Activated gamma-delta T cell treated with Interleukin-2 at 50 U/mL for 16 hours (primary cell): ENCODE measurements at places on chromosomes 4 and X.

GRCh38 chrX:41478381-41478911 is 31.3 kb downstream of the NYX start:
- DNase-seq, result no peak

GRCh38 chr4:2712261-2712842 is 43.8 kb downstream of the TNIP2 start:
- no peak for DNase-seq

DNA sequence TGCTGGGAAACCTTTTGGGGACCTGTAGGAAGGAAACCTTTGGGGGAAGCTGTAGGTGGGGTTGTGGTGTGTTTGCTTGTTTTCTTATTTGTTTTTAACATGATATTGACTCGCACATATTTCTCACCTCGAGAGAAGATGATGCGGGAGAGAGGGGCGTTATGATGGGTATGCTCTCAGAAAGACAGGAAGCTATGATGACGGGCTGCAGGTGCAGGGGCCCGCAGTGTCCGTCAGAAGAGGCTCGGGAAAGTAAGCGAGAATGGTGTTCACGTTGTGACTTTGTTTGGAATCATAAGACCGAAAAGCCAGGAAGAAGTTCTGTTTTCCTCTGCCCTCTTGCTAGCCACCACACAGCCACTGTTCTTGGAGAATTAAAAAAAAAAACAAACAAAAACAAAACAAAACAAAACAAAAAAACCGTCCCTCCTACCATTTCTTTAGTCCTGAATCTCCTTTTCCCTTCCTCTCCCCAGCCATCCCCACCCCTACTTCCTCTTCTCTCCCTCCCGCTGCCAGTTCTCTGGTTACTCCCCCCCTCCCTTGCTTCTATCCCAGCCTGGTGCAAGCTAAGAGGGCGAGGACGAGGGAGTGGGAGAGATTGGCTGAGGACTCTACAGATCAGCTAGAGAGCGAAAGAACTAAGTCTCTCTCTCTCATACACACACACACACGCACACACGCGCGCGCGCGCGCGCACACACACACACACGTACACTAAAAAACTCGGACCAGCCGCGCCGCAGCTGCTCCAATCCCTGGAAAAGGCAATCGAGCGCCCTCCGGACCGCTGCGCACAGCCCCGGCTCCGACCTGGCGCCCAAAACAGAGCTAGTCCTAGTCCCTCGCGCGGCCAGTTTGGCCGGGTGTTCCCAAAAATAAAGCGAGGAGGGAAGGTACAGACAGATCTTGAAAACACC is at the start of gene BMP3:
Gene BMP3 (plus strand): TSS at position 648 of the 920 bp plus-strand sequence. CDS start 577 bp downstream, outside the sequence.
- DNase-seq, result no peak

GRCh38 chr4:11565213-11565612 is 136.5 kb upstream of the HS3ST1 start:
- DNase-seq, result no peak

GRCh38 chr4:182493377-182493776 is 250.2 kb downstream of the TENM3 start:
- DNase-seq, result no peak

DNA sequence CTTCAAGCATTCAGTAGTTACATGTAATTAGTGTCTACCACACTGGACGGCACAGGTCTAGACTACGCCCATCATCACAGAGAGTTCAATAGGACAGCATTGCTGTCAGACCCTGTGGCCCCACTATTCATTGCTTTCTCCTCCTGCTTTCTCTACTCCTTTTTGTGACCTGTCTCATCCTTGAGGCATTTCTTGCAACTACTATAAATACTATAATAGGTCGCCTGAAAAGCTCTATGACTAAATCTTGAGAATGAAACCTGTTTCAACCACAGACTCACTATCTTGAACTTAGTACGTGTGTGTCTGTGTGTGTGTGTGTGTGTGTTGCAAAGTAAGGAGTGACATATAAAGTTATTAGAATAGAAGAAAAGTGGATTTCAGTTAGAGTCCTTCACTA is 252.9 kb upstream of the KLF3 start:
- no peak for DNase-seq

DNA sequence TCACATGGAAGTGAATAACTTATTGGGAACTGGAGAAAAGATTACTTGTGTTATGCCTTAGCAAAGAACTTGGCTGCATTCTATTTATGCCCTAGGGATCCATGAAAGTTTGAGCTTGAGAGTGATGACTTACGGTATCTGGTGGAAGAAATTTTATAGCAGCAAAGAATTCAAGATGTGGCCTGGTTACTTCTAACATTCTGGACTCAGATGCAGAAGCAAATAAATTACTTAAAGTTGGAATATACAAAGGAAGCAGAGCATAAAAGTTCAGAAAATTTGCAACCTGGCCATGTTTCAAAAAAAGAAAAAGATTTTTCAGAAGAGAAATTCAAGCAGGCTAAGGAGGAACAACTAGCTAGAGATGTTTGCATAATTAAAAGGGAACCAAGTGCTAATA is 252.3 kb upstream of the WDFY3 start:
- DNase-seq, result no peak

- DNase-seq, result no peak
Measured at GRCh38 chr4:7045961-7046921, 3.1 kb downstream of the TADA2B start.

DNA sequence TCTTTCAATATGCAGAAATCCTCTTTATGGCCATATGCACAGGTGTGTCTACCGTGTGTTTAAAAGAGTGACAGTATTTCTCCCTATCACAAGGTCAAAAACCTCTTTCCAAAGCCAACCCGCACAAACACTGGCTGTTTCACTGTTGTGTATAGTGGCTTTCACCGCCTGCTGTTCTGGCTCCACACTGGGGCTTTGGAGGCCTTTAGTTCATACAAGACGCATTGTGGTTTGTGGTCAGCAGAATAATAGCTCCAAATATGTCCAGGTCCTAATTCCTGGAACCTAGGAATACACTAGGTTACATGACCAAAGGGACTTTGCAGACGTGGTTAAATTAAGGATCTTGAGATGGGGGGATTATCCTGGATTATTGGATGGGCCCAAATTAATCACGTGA is 40.7 kb upstream of the FAM9A start:
- no peak for DNase-seq

DNA sequence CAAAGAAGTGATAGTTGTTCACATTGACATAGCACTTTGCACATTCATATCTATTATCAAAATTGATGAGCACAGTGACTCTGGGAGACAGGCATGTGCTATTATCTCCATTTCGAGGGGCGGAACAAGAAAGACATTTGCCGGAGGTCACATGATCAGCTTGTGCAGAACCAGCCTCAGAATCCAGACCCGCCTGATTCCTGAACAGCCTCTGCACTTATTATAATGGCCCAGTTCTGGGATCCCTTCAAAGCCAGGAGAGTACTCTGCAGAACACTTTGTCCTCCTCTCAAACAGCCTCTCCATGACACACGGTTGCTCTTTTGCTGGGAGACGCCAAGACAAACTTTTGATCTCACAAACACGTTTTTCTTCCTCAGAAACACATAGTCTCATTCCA is 48.4 kb downstream of the RWDD4 start:
- DNase-seq, result no peak

DNA sequence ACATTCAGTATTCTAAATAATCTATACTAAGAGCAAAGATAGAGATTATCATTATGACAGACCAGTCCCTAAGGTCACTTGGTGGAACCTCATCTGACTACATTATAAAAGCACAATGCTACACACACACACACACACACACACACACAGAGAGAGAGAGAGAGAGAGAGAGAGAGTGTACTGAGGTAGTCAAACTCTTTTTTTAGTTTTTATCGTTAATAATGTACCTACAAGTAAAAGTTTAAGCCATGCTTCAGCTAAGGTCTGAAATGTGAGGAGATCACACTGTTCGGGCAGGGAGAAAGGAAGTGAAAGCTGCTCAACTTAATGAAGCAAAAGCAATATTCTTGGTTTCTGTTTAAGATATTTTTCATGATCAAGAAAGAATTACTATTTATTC is 75.8 kb upstream of the CCDC160 start:
- no peak for DNase-seq

DNA sequence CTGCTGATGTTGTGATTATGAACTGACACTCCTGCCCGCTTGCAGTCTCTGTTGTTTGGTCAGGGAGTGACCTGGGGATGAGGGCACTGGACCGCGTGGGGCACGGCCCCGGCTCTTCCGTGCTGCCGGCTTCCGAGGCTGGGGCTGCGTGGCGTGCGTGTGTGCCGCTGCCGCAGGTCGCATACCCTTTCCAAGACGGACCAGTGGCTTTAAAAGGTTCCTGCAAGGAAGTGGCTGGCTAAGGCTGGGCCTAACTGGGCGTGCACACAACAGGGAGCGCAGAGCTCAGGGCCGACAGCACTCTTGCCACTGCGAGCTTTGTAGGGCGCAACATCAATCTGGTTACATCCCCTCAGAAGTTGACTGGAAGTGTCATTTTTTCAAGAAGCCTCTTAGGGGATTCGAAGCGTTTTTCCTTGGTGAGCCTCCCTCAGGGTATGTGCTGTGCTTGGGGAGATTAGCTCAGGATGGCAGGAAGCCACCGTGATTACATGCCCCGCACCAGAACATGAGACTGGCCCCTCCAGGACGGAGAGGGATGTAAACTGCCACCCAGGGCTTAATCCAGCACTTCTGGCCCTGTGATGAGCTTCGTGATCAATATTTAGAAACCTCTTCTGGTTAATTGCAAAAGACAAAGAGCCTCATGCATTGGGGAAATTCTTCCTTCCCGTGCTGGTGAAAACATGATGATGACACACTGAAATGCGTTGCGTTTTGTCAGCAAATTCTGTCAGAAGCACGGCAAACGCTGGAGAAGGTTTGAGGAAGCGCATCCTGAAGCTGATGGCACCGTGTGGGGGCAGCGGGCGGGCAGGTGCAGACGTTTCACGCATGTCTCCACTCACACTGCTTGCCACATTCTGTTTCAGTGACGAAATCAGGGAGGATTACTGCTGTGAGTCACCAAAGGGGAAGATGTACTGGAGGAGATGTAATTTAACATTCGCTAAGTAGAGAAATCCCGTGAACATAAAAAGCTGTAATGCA is 11.1 kb downstream of the MAEA start:
- no peak for DNase-seq

- peak; percentile 6 for DNase-seq
Measured at GRCh38 chr4:139014371-139015268, 961 bp upstream of the NOCT start.

DNA sequence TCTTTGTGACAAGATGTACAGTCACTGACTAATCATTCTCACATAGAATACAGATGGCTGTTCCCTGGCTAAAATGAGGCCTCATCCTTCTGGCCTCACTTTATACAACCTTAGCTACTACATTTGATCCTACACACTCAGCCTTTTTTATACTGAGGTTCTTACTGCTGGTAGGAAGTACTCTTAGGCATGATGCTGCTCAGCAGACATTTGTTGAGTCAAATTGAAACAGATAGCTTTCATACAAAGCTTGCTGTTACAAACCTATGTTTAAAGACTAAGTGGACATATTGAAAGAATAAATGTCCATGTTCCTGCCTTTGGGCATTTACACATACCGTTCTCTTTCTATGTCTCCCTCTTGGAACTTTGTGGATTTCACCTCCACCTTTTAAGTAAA is 154.9 kb downstream of the NPFFR2 start:
- no peak for DNase-seq

DNA sequence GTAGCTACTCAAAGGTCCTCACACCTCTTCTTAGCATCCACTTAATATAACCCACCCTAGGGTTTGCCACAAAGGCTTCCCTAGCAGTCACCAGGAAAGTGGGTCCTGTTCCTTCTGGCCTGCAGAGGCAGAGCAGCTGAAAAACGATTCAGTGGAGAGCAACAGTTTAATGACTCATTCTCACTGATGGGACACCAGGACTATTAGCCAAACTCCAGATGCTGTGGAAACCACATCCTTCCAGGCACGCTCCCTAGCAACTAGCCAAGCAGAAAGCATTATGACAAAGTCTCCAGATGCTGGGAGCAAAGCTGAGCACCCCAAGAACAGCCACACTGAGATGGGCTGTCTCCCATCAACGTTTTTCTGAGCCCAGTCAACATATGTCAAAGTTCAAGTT is 30.3 kb upstream of the UTP14A start:
- no peak for DNase-seq

DNA sequence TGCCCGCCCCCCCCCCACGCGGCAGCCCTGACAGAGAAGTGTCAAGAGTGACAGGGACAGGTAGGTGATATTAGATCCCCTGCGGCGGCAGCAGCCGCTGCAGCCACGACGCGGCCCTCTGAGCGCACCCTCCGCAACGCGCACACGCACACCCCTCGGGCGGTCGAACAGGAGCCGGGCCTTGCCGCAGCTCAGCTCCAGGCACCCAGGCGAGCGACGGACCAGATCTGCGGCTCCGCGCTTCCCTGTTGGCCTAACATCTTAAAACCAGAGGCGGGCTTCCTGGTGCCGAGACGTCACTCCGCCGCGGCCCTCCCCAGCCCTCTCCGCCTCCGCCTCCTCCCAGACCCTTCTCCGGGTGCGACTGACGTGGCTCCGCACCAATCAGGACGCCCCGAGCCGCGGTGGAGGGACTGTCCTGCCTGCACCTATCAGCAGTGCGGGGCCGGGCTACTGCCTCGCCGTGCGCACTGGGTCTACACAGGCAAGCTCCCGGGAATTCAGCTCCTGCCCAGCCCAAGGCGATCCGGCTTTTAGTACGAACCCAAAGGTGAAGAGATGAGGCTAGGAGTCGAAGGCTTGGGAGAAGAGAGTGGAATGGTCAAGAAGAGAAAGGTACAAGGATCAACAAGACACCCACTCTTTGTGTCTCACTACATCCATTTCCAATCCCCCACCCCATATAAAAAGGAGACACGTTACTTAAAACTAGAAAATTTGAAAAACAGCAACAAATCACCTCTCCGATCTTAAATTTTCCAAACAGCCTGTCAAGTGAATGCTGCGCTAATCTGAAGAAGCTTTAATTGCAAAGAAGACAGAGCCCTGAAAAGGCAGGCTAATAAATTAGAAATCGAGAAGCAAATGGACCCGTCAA is at the start of gene PITX2:
Gene PITX2 (minus strand): TSS at position 237 of the 877 bp plus-strand sequence. CDS start 617 bp downstream, outside the sequence.
- DNase-seq, result no peak

GRCh38 chr4:43776371-43776770 is 672.2 kb downstream of the KCTD8 start:
- no peak for DNase-seq

DNA sequence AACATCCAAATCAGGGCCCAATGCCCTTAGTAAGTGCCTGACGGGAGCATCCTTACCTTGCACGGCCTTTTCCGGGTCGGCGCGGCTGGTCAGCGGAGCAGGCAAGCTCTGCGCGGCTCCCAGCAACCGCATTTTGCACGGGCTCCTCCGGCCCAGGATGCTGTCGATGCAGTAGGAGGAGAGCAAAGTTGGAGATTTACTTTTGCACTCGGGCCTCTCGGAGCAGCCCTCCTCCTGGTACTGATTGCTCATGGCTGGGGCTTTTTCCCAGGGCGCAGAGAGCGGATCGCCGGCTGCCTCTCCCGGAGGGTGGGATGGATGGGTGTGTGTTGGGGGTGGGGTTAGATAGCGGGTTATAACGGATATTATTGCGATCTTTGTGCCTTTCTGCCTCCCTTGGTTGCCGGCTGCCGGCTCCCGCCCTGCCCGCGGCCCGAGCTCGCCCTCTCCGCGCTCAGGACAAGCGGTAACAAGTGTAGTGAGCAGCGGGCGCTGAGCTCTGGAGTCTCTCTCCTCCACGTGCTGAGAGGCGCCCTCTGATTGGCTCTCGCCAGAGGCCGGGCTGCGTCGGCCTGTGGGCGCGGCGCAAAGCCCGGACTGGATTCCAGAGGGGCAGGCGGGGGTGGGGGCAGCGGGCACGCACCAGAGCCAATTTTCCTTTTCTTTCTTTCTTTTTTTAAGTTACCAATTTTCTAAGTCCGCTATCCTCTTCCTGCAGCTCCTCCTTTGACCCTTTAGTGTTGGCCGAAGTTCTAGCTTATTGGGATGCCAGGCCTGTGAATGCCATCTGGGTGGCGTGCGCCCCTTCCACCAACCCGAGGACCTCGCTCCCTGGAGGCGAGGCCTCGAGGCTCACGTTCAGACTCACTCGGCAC is at the start of gene ARX:
Gene ARX (minus strand): TSS at position 480 of the 875 bp plus-strand sequence. CDS start 228 bp downstream, at position 252.
- no peak for DNase-seq

GRCh38 chrX:154596290-154596929 is 11.5 kb downstream of the CTAG1A start:
- DNase-seq, result no peak
